ENCODE measurements at places on chromosomes 7 and 10. TPM values are rescaled to one million over a fixed set of nuclear protein-coding genes. Genes with fewer than 3 reads are reported as not detected.

DNA sequence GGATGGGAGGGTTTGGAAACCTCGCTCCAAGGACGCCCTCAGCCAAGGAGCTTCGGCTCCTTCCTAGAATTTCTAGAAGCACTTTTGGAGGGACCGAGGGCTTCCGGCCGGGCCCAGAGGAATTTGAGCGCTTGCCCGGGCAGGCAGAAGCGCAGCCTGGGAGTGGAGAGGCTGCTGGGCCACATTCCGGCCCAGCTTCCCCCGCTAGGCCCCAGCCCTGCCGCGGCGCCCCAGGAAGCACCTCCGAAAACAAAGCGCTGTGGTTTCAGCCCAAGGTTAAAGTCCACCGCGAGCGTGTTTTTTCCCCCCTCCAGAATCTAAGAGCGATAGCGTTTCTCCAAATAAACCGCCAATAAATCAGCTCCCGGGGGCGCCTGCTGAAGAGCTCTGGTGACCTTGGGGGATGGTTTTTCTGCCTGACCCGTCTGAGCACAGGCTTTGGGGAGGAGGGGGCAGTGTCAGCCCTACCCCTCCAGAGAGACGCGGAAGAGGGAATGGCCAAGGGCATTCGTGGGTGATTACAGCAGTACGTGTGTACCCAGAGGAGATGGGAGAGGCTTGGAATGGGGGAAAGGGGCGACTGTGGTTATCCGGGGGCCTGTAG lies 5.7 kb upstream of the TNRC18 start:
- peak; percentile 82 for DNase-seq

GRCh38 chr10:89306434-89307268 lies 4.8 kb downstream of the IFIT2 start:
- no peak for DNase-seq

DNA sequence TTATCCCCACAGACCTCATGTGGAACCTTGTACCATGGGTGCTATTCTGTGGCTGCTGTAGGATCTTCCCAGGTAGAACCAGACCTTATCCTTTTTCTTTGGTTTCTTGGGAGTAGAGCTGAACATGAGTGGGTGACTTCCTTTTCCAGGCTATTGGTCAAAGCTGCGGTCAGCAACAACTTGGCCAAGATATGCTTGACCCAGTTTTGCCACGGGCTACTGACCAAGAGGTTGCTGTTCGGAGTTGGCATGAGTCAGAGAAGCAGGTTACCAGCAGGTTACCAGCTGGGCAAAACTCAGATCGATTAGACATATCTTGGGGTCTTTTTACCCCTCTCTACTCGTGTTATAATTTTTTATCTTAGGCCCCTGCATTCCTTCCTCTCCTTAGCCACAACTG lies 36.7 kb upstream of the HDAC9 start:
- DNase-seq: no peak

DNA sequence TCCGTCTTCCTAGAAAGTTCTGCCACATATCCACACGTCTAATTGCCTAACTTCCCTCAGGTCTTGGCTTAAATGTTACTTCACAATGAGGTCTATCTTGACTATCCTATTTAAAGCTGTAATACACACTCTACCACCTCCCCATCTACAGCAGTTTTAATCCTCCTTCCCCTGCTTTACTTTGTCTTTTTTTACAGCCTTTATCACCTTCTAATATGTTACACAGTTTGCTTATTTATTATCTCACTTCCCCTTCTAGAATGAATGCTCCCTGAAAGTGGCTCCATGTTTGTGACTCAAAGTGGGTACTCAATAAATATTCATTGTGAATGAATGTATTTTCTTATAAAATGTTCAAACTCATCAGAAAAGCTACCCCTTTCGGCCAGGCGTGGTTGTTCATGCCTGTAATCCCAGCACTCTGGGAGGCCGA lies 13.6 kb upstream of the MICU1 start:
- no peak for DNase-seq

DNA sequence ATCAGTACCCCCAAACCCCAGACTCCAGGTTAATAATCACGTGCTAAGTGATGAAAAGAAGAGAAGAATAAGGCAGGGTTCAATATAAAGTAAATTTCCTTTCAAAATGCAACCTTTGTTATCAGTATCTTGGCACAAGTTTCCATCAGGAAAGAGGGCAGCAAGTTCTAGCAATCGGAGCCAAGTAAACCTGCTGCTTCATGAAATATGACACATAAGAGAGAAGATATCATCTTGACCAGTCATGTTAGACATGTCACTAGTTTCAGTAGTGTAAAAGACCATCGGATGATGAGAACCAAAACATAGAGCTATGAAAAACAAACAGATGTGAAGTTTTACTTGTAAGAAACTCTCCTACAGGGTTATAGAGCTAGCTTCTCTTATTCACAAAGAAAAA lies 44.0 kb downstream of the AASS start:
- DNase-seq: no peak

DNA sequence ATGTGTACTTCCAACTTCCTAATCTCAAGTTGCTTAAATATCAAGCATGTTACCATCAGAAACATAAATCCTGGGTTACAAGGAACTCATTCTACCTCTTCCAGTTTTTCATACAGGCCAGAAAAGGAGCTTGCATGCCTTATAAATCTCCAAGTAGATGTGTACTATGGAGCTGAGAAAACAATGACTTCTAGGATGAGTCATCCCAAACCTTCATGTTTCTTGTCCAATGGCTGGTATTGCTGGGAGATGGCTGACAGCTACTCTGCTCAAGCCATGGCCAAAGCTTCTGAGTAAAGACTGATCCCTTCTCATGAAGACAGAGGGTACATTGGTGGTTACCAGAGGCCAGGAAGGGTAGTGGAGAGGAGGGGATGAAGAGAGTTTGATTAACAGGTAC lies 8.6 kb downstream of the RAPGEF5 start:
- no peak for DNase-seq

- DNase-seq: no peak
Observed at GRCh38 chr10:130020651-130021382, 56.7 kb upstream of the EBF3 start.

DNA sequence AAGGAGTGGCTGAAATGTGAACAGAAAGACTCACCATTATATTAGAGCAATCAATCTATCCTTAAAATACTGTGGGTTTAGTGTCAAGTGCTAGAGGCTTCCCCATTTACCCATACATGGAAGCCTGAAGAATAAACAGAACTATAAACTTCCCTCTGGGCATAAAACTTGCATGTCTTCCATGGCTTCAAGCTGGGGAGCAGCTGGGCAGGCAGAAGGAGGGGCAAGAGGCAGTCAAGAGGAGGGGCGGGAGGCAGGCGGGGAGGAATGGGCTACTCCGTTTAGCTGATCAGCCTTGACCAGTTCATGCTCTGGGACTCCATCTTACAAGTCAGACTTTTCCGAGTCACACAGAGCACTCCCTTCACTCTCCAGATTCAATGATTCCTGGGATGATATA lies 3.5 kb upstream of the PRSS1 start:
- DNase-seq: no peak

GRCh38 chr10:129424978-129425377 lies 42.1 kb upstream of the MGMT start:
- DNase-seq: no peak

- DNase-seq: peak; percentile 44
Observed at GRCh38 chr7:140475747-140476333, 3.5 kb downstream of the MKRN1 start.

- DNase-seq: no peak
Observed at GRCh38 chr7:25118048-25118753, 6.9 kb downstream of the CYCS start.

- peak; percentile 92 for DNase-seq
Observed at GRCh38 chr7:106542550-106543220, 118.3 kb downstream of the CCDC71L start.

- peak; percentile 46 for DNase-seq
Observed at GRCh38 chr10:60175441-60175971, 214.2 kb downstream of the ANK3 start.

DNA sequence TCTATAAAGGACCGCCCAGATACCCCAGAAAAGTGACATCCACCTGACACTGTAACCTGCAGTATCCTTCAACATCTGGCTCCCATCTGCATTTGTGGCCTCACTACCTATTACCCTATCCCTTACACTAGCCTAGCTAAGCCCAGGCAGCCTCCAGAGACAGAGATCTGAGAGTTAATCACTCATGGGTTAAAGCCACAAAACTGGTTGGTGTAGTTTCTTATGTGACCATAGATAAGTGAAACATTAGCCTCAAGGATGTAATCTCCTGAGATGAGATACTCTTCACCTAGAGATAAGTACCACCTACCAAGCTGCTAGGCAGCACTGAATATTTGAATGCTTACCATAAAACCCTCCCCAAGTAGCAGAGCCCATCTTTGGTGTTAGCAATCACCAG lies 35.4 kb downstream of the CTTNBP2 start:
- no peak for DNase-seq

DNA sequence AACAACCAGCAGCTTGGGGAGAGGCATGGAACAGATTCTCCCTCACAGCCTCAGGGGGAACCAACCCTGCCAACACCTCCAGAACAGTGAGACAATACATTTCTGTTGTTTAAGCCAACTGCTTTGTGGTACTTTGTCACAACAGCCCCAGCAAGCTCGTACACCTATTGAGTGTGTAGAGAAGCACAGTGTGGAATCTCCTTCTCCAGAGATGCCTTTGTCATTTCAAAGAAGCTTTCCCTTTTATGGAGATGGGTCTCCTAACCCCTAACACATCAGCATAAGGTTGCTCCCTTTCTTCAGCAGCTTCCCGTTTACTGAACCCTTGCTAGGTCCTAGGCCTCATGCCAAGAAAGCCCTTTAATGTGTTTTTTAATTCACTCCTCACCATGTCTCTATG lies 60.7 kb upstream of the AGK start:
- DNase-seq: no peak

DNA sequence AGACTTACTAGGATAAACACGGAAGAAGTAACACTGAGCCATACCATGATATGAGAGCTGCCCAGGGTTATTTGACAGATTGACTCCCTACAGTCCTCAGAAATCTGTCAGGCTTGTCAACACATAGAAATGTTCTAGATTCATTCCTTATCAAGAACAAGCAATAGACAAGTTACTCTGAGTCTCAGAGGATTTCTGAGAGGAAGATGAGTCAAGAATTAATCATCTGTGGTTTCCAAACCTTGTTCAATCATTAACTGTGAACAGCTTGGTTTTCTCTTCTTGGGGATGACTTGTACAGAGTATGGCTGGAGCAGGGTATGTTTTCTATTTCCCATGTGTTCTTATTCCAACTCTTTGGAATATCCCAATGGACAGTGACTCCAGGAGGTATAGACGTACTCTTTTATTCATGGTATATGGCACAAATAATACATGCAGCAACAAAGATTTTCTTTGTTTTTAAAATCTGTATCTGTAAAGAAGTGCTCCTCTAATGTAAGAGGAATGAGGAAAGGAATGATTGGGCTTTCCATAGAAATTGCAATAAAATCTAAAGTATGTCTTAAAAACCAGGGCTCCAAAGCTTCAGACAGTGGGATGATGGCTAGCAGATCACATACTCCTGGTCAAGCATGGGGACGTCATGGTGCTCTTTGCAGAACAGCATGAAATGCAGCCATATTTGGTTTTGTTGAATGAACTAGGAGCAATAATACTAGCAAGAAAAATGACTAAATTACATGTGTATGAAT lies 11.9 kb upstream of the SFR1 start:
- peak; percentile 82 for DNase-seq

- peak; percentile 74 for DNase-seq
Observed at GRCh38 chr7:19392246-19392645, 247.0 kb upstream of the FERD3L start.

GRCh38 chr10:109859221-109859620 lies 64.1 kb downstream of the XPNPEP1 start:
- no peak for DNase-seq

DNA sequence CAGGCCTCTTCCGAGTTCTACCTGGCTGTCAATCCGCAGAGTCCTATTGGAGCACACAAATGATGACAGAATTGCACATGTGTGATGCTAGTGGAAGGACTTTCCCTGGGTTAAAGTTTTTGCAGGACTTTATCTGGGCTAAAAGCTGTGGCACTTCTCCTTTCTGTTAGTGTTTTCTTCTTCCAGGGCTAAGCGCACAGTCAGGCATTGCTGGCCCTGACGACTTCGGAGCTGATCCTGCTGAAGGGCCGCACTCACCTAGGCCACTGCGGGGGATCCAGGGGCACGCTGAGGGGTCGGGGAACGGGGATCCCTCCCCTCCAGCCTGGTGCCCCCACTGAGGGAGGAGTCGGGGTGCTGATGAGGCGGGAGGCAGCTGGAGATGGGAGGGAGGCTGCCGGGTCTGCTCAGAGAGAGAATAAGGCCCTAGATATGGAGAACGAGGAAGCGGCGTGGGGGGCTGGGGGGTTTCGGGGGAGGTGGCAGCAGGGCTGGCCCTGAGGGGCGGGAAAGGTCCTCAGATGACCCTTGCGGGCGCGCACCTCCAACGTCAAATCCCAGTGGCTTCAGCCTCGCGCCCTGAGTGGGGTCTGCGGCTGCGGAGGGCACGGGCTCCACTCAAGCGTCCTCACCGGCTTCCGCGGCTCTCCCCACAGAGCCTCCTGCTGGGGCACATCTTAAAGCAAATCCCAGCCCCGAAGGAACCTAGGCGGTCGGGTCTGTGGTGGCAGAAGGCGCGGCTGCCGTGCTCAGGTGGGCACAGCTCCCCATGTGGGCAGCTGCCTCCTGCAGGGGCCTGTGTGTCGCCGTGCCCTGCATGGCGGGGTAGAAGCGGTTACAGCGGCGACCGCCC lies 30.9 kb downstream of the AGR3 start:
- no peak for DNase-seq

- DNase-seq: no peak
Observed at GRCh38 chr7:120852700-120853099, 5.2 kb downstream of the TSPAN12 start.

- no peak for DNase-seq
Observed at GRCh38 chr7:24690251-24690650, 67.0 kb downstream of the GSDME start.

DNA sequence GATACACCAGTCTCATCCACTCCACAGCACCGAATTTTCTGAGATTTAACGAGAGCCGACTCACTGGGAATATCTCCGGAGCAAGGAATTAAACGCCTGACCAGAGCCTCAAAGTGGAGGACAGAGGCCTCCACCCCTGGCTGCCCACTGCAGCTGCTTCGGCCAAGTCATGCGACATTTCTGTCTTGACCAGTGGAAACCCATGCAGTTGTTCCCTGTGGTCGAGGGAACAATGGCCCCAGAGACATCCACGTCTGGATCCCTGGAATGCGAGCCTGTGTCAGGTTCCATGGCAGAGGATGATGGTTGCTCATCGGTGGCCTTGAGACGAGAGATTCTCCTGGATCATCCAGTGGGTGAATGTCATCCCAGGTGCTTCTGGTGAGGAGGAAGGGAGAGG lies 65.7 kb upstream of the INSIG1 start:
- DNase-seq: no peak

GRCh38 chr7:100582041-100582579 lies 3.8 kb downstream of the LRCH4 start:
- no peak for DNase-seq

GRCh38 chr10:84155521-84155920 lies 16.2 kb downstream of the GHITM start:
- DNase-seq: no peak

- no peak for DNase-seq
Observed at GRCh38 chr7:2566890-2567678, 8.3 kb downstream of the IQCE start.

Gene MBL2
- not detected for total RNA-seq

Gene TRPV6
- not detected for total RNA-seq

Gene ERVW-1
- not detected for total RNA-seq

Gene LRMDA
- total RNA-seq: under 0.01 TPM

Gene ZNF22
- total RNA-seq: 21.2 TPM

Gene ACTL6B
- not detected for total RNA-seq

Gene ASB15
- total RNA-seq: not detected

Gene PRSS37
- not detected for total RNA-seq

Gene CYP3A7
- not detected for total RNA-seq

Gene FXYD4
- total RNA-seq: not detected

Gene MARCHF5
- 10.3 TPM for total RNA-seq

Gene HMX2
- total RNA-seq: not detected

Gene LARP4B
- total RNA-seq: 57.4 TPM

Gene PKD2L1
- total RNA-seq: not detected

Gene ING3
- total RNA-seq: 11.9 TPM
